ENCODE measurements at places on chromosomes 16 and 17.

GRCh38 chr16:66523861-66524354, 26.0 kb downstream of the TK2 start:
- peak; percentile 65 for DNase-seq

- no peak for DNase-seq
Observed at GRCh38 chr16:85833219-85833920, 33.9 kb downstream of the COX4I1 start.

DNA sequence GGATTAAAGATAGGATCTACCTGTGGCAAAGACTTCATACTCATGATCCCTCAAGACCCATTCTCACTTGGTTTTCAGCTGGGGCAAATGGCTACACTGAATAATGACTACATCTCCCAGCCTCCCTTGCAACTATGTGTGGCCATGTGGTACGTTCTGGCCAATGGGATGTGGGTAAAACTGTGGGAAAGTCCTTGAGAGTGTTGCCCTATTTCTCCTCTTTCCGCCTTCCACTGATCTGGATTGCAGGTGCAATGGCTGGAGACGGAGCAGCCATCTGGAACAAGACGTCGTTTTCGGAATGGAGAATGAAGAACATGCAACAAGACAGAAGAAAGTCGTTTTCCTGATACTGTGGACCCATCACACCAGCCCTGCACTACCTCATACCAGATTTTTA, 48.5 kb downstream of the HAPSTR1 start:
- DNase-seq: peak; percentile 7

- no peak for DNase-seq
Observed at GRCh38 chr17:81891303-81891552, 158 bp downstream of the ALYREF start.

DNA sequence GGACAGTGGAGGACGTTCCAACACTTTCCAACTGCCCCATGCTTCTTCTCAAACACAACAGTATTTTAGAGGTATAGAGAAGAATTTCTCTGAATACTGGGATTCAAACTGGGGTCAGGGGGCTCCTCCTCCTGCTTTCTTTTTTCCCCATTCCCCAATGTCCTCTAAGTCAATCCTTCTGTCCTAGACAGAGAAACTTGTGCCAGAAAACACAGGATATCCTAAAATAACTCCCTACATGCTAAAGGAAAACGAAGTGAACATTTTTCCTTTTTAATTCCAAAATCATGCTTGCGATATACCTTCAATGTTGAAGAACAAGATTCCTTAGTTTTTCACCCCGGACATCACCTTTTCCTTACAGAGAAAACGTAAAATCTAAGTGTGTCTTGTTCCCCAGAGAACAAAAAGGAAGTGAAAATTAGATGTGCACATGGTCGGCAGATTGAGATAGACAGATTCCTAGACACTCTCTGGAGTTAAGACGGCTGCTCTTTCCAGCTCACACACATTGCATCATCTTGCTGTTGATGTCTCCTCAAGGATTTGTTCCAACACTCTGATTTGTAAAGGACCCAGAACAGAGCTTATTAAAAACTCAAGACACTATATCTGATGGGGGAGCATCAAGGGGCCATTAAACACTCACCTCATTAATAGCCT, 228.2 kb downstream of the GRIN2A start:
- DNase-seq: no peak

- DNase-seq: no peak
Observed at GRCh38 chr17:5785338-5785737, 201.0 kb upstream of the NLRP1 start.

DNA sequence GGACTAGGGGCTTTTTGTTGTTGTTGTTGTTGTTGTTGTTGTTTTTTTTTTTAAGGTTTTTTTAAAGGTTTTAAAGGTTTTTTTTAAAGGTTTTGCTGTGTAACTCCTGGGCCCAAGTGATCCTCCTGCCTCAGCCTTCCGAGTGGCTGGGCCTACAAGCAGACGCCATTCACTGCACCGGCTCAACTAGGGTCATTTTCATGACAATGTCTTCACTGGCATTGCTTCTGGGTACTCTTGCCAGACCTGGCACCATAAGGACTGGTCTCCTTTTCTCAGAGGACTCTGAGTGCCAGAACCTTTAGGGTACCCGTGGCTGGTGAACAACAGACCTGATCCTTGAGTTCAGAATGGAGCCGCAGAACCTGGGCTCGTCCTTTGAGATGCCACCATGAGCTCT, 20.4 kb downstream of the POLR3E start:
- DNase-seq: no peak

DNA sequence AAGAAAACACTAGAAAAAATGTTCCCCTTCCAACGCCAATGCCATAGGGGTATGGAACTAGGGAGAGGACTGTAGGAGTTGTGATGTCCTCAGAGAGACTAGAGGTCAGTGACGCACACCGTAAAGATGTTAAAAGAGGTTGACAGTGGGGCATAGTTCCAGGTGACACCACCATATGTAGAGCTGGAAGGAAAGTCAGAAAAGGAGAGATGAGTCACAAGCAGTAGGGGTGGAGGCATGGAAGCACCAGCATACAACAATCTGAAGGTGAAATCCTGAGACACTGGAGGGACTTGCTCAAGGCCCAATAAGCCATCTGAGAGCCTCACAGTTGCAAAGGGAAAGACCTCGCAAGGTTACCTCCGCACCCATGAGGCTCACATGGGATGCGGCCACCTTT, 76.0 kb downstream of the ZNF18 start:
- no peak for DNase-seq

DNA sequence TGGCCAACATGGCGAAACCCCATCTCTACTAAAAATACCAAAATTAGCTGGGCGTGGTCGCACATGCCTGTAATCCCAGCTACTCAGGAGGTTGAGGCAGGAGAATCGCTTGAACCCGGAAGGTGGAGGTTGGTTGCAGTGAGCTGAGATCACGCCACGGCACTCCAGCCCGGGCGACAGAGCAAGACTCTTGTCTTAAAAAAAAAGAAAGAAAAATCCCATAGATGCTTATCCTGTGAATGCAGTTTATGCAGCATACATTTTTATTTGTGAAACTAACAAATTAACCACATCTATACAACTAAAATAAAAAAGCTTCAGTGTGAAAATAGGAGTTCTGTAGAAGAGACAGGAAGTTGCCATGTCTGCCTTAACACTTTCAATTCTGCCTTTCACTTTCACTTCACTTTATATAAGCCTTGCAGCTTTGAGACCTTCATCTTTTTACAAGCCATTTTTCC, 7.1 kb downstream of the IGSF6 start:
- peak; percentile 55 for DNase-seq

GRCh38 chr17:81533339-81534141, 5.4 kb downstream of the FSCN2 start:
- DNase-seq: no peak

GRCh38 chr17:12201294-12201880, 180.7 kb downstream of the MAP2K4 start:
- DNase-seq: no peak

GRCh38 chr17:39186481-39187002, 10.9 kb downstream of the CACNB1 start:
- no peak for DNase-seq

GRCh38 chr16:34078691-34079090, 619.3 kb downstream of the TP53TG3F start:
- DNase-seq: no peak

DNA sequence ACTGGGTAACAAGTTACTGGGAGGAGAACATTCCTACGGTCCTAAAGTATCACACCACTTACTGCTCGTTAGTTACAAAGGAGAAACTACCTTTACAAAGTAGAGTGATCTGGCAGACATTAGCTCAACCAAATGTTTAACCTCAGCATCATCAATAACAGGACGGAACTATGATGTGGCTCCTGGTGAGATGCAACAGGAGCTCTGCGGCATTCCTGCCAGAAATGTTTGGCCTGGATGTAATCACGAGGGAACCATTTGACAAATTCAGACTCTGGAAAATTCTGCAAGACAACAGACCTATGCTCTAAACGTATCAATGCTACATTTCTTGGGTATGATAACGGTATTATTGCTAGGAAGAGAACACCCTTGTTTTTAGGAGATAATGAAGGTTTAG, 80.4 kb downstream of the MRM3 start:
- no peak for DNase-seq

DNA sequence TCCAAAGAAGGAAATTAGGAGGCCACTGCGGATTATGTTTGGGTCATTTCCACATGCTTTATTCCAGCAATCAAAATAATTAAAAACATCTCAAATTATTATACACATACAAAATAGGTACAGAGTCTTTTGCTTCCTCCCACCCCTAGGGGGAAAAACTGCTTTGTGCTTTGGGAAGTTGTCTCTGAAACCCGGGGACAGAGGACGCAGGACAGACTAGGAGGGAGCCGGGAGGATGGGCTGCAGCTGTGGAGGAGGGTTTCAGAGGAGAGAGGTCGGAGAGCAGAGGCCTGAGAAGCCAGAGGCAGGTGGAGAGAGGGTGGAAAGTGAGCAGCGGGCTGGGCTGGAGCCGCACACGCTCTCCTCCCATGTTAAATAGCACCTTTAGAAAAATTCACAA, 17.4 kb downstream of the COL1A1 start:
- no peak for DNase-seq

- DNase-seq: no peak
Observed at GRCh38 chr17:9290226-9290613, 268.9 kb downstream of the NTN1 start.

- no peak for DNase-seq
Observed at GRCh38 chr17:65407017-65407416, 154.4 kb downstream of the AXIN2 start.

Measured in CD4-positive, alpha-beta T cell treated with Interleukin-15 for 4 hours (primary cell).